H1 (cell line): ENCODE measurements at places on chromosomes 12 and 14. TPM values are rescaled to one million over a fixed set of nuclear protein-coding genes. Genes with fewer than 3 reads are reported as not detected.

DNA sequence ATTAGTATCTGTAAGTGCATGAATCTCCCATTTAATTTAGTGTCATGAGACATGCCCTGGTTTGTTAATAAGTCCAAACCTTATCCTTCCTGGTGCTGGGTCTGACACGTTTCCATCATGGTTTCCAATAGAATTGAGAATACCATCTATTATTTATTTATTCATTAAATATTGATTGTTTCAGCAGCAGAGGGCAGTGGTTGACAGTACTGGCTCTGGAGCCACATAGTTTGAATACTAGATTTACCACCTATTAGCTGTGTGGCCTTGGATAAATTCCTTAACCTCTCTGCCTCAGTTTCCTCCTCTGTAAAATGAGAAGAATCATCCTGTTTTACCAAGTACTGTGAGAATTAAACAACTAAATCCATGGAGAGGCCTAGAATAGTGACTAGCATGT lies 941 bp upstream of the STAB2 start:
- no peaks in the 10 kb centered on the region for H3K4me1 ChIP-seq
- H3K36me3 ChIP-seq, result no peaks in the 10 kb centered on the region
- H3K4me3 ChIP-seq, result no peak overlapping the region
- H3K27me3 ChIP-seq, result no peaks in the 10 kb centered on the region

Gene PPP1R1A
- total RNA-seq, result 8.1 and 13.1 TPM in 2 replicates

DNA sequence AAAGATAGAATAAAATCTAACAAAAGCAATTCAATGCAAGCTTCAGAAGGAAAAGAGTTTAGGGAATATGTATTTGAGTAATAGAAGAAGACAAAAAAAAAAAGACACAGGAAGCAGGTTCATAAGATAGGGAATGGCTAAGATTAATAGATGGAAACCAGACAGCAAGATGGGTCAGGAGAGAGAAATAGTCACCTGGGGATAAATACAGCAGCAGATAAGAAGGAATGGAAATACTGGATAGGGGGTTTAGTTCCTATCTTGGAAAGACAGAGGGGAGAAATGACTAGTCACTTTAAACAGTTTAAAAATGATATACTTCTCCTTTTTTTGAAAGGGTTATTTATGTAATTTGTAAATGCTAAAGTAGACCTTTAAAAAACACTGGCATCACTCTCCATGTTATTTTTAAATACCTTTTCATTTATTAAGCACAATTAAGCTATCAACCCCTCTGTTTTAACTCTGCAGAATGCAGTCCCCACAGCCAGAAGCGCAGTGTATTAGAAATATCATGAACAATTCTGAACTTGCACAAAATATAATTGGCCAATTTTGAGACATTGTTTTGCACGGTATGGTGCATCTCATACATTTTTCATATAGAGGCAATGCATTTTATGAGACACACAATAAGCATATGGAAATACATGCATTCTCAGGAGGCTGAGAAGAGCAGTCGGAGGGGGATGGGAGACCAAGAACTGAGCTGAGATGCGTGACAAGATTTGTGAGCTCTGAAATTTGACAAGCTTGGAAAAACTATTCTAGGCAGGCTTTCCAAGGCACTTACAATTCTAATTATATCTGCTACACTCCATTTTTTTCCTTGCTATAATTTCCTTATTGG lies 303.4 kb upstream of the PRICKLE1 start:
- H3K4me3 ChIP-seq, result no peak overlapping the region
- no peaks in the 10 kb centered on the region for H3K4me1 ChIP-seq
- no peak overlapping the region for H3K27ac ChIP-seq
- no peaks in the 10 kb centered on the region for H3K36me3 ChIP-seq

DNA sequence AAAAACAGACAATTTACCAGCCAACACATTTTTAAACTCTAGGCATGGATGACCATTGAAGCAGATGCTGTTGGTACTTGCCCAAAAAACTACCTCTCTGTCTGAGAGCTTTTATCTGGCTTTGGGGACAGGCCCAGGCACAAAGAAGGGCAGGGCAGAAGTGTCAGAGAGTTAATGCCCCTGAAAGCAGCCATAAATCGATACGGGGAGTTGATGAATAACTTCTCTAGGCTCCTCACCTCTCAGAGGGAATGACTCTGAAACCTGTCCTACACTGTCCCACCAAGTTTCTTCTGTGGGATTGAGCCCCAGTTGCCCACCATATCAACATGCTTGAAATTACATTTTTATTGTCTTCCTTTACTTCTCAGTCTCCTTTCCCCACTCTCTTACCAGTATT lies 113.0 kb upstream of the DAAM1 start:
- H3K4me3 ChIP-seq, result no peak overlapping the region
- H3K27me3 ChIP-seq, result no peaks in the 10 kb centered on the region
- no peak overlapping the region for H3K27ac ChIP-seq

- H3K4me3 ChIP-seq, result no peak overlapping the region
- peak overlapping the region; percentile 73 for H3K27ac ChIP-seq
- H3K36me3 ChIP-seq, result no peaks in the 10 kb centered on the region
- DNase-seq, result no peak
- H3K27me3 ChIP-seq, result no peaks in the 10 kb centered on the region
Measured at GRCh38 chr14:77314539-77315457, 5.9 kb downstream of the POMT2 start.

Gene MANSC4
- not detected in 2 replicates for total RNA-seq

- H3K36me3 ChIP-seq, result no peaks in the 10 kb centered on the region
- no peaks in the 10 kb centered on the region for H3K4me1 ChIP-seq
- H3K27me3 ChIP-seq, result no peaks in the 10 kb centered on the region
- no peak overlapping the region for H3K27ac ChIP-seq
- no peak for DNase-seq
Measured at GRCh38 chr12:86196465-86196864, 59.7 kb downstream of the MGAT4C start.

GRCh38 chr12:88945051-88945732 lies 364.9 kb upstream of the KITLG start:
- H3K4me1 ChIP-seq, result peaks cover 6% of the 10 kb centered on the region
- no peak for DNase-seq
- H3K27ac ChIP-seq, result no peak overlapping the region
- no peaks in the 10 kb centered on the region for H3K36me3 ChIP-seq
- no peaks in the 10 kb centered on the region; the same call in 1 of the 2 replicates for H3K27me3 ChIP-seq

DNA sequence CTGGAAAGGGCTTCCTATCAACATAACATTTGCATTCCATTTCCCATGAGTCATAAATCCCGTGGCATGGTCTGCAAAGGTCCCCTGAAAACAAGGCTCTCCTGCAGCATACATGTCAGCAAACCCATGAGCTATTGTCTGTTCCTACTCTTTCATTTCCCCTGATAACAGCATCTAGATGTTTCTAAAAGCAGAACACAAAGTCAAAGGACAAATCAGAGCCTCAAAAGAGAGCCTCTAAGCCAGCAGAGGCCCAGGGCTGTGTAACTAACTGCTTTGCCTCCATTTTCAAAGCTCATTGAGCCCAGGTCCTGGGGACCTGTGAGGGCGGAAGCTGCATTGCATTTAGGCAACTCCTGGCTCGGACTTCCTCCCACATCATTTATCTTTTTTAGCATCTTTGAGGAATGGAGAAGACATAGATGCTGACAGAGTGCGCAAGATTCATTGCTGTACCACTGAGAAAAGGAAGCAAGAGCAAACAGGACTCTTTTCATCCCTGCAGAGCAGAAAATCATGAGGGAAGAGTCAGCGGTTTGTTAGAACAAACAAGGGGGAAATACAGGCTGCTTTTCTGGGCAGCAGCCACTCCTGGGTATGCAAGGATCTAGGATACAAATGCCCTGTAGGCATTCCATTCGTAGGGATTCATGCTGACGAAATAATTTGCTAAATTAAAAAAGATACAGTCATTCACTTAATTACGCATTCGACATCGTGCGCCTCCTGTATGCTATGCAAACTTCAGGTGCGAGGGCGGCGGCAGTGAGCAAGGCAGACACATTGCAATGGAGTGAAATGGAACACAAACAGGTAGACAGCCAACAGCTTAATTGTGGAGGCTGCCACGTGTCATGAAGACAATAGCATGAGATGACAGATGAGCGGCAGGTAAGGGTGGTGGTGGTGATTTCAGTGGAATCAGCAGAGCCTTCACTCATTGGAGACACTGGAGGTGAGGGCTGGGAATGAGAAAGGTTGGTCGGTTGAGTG lies 131.0 kb downstream of the TMEM132D start:
- no peaks in the 10 kb centered on the region for H3K27me3 ChIP-seq
- no peak overlapping the region for H3K4me3 ChIP-seq
- H3K27ac ChIP-seq, result peak overlapping the region; percentile 49; the same call in 1 of the 2 replicates
- H3K4me1 ChIP-seq, result peaks cover 18% of the 10 kb centered on the region
- H3K36me3 ChIP-seq, result no peaks in the 10 kb centered on the region

Gene KLHL33
- 0.11 TPM in 1 of 2 replicates, not detected in the other for total RNA-seq

Gene NINJ2
- not detected in 2 replicates for total RNA-seq

GRCh38 chr12:19925841-19926240 lies 442.5 kb upstream of the PDE3A start:
- H3K4me3 ChIP-seq, result no peak overlapping the region
- H3K36me3 ChIP-seq, result no peaks in the 10 kb centered on the region
- no peaks in the 10 kb centered on the region for H3K4me1 ChIP-seq
- H3K27me3 ChIP-seq, result no peaks in the 10 kb centered on the region

- H3K27me3 ChIP-seq, result no peaks in the 10 kb centered on the region
- no peaks in the 10 kb centered on the region for H3K36me3 ChIP-seq
- no peak overlapping the region for H3K4me3 ChIP-seq
- H3K4me1 ChIP-seq, result no peaks in the 10 kb centered on the region; the same call in 1 of the 2 replicates
Measured at GRCh38 chr14:63301891-63302534, 16.7 kb downstream of the GPHB5 start.

GRCh38 chr14:63933711-63934110 lies 80.9 kb downstream of the SYNE2 start:
- H3K4me1 ChIP-seq, result peaks cover 4% of the 10 kb centered on the region; the same call in 1 of the 2 replicates
- H3K36me3 ChIP-seq, result no peaks in the 10 kb centered on the region
- no peak overlapping the region for H3K27ac ChIP-seq
- H3K4me3 ChIP-seq, result no peak overlapping the region
- DNase-seq, result no peak
- H3K27me3 ChIP-seq, result no peaks in the 10 kb centered on the region

Gene CAPS2
- total RNA-seq, result 3.8 and 5.0 TPM in 2 replicates

DNA sequence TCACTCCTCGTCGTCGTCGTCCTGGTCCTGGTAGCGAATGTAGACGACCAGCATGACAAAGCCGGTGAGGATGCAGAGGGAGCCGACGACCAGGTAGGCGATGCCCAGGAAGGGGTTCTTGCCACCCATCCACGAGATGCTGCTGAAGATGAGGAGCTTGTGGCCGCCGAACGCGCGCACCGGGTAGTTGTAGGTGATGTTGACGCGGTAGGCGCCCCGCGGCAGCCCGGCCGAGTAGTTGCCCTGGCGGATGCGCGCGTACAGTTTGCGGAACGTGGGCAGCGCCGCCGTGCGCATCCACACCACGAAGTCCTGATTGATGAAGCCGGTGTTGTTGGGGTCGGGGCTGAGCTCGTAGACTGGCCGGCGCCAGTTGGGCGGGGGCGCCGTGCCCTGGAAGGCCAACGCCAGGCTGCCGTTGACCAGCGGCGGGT lies 1.0 kb downstream of the TMEM30B start:
- no peak for DNase-seq
- no peaks in the 10 kb centered on the region for H3K36me3 ChIP-seq
- H3K27ac ChIP-seq, result no peak overlapping the region
- H3K4me3 ChIP-seq, result peak overlapping the region; percentile 61

Gene TAS2R8
- not detected in 2 replicates for total RNA-seq
